ENCODE measurements at places on chromosomes 5 and 9.

GRCh38 chr9:98369896-98370295, 114.4 kb upstream of the TBC1D2 start:
- DNase-seq, result no peak
- no peak overlapping the region for H3K4me3 ChIP-seq
- H3K27ac ChIP-seq, result no peak overlapping the region
- H3K27me3 ChIP-seq, result no peaks in the 10 kb centered on the region
- peaks cover 8% of the 10 kb centered on the region for H3K4me1 ChIP-seq

- no peaks in the 10 kb centered on the region for H3K4me1 ChIP-seq
- no peak overlapping the region for H3K4me3 ChIP-seq
- DNase-seq, result peak; percentile 47
These were observed 98.6 kb upstream of the EQTN start for GRCh38 chr9:27395484-27395921.

- no peak overlapping the region for H3K27ac ChIP-seq
- H3K4me3 ChIP-seq, result no peak overlapping the region
- no peaks in the 10 kb centered on the region for H3K36me3 ChIP-seq
- DNase-seq, result no peak
- H3K4me1 ChIP-seq, result no peaks in the 10 kb centered on the region
- no peaks in the 10 kb centered on the region for H3K27me3 ChIP-seq
These were observed 102.3 kb upstream of the MAP3K1 start for GRCh38 chr5:56712895-56713591.

- no peak for DNase-seq
- no peak overlapping the region for H3K27ac ChIP-seq
- H3K27me3 ChIP-seq, result no peaks in the 10 kb centered on the region
These were observed 14.9 kb downstream of the LARP1 start for GRCh38 chr5:154770111-154770510.

GRCh38 chr5:83540105-83540504, 68.6 kb downstream of the VCAN start:
- no peak overlapping the region for H3K27ac ChIP-seq
- peaks cover 2% of the 10 kb centered on the region for H3K36me3 ChIP-seq
- H3K4me3 ChIP-seq, result no peak overlapping the region

- no peaks in the 10 kb centered on the region for H3K27me3 ChIP-seq
- H3K27ac ChIP-seq, result no peak overlapping the region
- no peaks in the 10 kb centered on the region for H3K4me1 ChIP-seq
- no peak for DNase-seq
These were observed 32.1 kb upstream of the SARDH start for GRCh38 chr9:133770076-133770777.

DNA sequence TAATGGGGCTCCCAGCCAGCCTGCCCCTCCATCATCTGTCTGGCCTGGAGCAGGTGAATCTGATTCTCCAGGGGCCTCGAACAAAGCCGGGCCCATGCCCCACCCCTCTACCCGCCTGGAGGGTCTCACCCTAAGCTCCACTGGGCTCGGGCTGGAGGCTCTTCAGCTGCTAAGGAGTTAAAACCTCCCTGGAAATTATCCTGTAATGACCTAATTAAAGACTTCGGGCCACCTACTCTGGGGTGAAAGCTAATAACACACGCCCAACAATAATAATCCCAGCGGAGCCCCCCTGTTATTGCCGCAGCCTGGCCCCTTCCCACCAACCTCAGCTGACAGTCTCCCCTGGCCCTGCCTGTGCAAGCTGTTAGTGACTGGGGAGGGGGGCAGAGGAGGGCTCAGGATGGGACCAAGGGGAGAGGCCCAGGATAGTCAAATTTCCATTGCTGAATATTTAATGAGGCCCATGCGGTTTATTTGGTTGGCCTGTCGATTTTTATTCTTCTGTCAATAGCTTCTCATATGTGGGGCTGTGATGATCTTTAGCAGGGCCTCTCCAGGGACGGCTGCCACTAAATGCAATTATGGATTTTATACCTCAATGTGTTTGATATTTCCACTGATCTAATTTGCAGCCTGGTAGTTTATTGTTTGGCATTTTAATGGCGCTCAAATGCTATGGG, 25.7 kb downstream of the LMX1B start:
- H3K36me3 ChIP-seq, result no peaks in the 10 kb centered on the region
- H3K4me3 ChIP-seq, result no peak overlapping the region
- DNase-seq, result no peak
- H3K27ac ChIP-seq, result no peak overlapping the region

DNA sequence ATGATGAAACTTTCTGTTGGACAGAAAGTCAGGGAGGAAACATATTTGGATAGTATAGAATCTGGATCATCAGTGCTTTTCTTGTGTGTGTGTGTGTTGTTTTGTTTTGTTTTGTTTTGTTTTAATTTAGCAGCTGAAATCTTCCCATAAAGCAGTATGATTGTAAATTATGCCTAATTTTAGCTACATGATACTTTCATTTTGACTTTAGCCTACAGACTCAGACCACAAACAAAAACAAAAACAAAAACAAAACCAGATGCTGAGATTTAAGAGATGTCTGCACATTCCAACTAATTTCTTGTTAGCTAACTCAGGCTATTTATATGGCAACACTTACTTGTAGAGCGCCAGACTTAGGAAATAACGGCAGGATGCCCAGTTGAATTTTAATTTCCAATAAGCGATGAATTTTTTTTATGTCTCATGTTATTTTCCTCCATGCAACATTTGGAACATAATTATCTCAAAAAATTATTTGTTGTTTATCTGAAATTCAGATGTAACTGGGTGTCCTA, 119.5 kb upstream of the TRPC7 start:
- DNase-seq, result no peak
- H3K4me1 ChIP-seq, result no peaks in the 10 kb centered on the region
- no peak overlapping the region for H3K27ac ChIP-seq
- H3K36me3 ChIP-seq, result no peaks in the 10 kb centered on the region
- H3K4me3 ChIP-seq, result no peak overlapping the region

- H3K4me3 ChIP-seq, result no peak overlapping the region
- H3K36me3 ChIP-seq, result no peaks in the 10 kb centered on the region
- no peak for DNase-seq
- no peaks in the 10 kb centered on the region for H3K4me1 ChIP-seq
- H3K27me3 ChIP-seq, result no peaks in the 10 kb centered on the region
These were observed 44.5 kb upstream of the C5orf47 start for GRCh38 chr5:173944511-173944910.

GRCh38 chr5:1002271-1002546, 6.4 kb upstream of the NKD2 start:
- H3K27ac ChIP-seq, result no peak overlapping the region
- H3K36me3 ChIP-seq, result no peaks in the 10 kb centered on the region
- no peak for DNase-seq
- H3K4me3 ChIP-seq, result no peak overlapping the region
- peaks cover 6% of the 10 kb centered on the region for H3K27me3 ChIP-seq
- no peaks in the 10 kb centered on the region for H3K4me1 ChIP-seq

DNA sequence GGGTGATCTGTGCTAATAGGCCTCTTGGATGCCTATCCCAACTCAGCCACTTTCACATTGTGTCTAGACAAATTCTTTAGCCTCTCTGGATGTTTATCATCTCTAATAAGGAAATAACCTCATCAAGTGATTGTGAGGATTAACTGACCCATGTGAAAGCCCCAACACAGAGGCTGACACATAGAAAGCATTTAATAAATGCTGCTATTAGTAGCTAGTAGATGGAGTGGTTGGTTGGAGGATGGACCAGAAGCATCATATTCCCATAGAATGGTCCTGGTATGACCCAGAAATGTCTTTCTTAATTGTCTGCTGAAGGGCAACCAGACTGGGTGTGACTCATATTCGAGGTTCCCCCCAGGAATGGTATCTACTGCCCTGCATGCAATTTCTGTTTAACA, 124.4 kb downstream of the PIK3R1 start:
- H3K36me3 ChIP-seq, result no peaks in the 10 kb centered on the region
- no peak overlapping the region for H3K4me3 ChIP-seq
- H3K27ac ChIP-seq, result no peak overlapping the region
- no peaks in the 10 kb centered on the region for H3K4me1 ChIP-seq
- H3K27me3 ChIP-seq, result no peaks in the 10 kb centered on the region

DNA sequence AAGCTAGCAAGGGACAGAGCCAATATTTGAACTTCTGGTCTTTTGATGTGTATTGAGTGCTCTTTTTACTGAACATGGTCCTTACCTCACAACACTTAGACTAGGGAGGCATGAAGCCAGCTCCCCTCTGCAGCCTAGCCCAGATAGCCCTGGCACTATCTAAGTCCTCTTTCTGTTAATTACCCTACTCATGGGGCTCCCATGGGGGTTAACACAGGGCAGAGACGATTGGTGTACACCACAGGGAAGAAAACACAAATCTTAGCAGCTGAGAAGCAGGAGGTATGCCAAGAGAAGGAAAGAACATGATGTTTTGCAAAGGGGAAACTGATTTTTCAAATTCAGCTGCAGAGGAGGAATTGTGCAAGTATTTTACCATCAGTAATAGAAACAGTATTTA, 383.8 kb downstream of the TMEM232 start:
- H3K27ac ChIP-seq, result no peak overlapping the region
- DNase-seq, result no peak
- no peaks in the 10 kb centered on the region for H3K4me1 ChIP-seq
- no peaks in the 10 kb centered on the region for H3K27me3 ChIP-seq
- no peak overlapping the region for H3K4me3 ChIP-seq
- H3K36me3 ChIP-seq, result no peaks in the 10 kb centered on the region

GRCh38 chr9:135130207-135130976, 42.9 kb downstream of the OLFM1 start:
- H3K36me3 ChIP-seq, result no peaks in the 10 kb centered on the region
- no peak overlapping the region for H3K4me3 ChIP-seq
- peaks cover 6% of the 10 kb centered on the region for H3K4me1 ChIP-seq
- H3K27me3 ChIP-seq, result no peaks in the 10 kb centered on the region
- DNase-seq, result peak; percentile 54

DNA sequence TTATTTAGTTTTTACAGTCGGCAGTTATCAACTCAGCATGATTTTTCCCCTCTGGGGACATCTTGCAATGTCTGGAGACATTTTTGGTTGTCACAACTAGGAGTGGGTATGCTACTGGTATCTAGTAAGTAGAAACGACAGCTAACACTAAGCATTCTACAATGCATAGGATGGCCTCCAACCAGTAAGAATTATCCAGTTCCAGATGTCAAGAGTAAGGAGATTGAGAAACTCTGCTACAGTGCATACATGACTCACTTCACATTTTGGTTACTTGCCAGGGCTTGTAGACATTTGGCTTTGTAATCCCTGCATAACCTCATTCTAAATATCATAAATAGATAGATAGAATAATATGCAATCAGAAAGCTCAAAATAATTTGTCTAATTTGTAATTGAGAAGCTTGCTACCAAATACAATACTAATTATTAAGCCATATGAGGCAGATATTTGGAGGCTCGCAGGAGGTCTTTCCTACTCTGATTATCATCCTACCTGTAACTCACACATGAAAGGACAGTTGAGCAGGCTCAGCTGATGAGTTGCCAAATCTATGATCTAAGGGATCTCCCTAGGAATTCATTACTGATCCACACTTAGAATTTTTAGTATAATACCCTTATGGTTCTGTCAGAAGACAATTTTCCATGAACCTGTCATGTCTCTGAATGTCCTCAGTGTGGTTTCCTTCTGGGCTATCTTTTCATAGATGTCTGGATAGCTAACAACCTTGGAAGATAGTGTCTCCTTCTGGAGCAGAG, 346.9 kb upstream of the TLE4 start:
- H3K36me3 ChIP-seq, result no peaks in the 10 kb centered on the region
- H3K27ac ChIP-seq, result no peak overlapping the region
- DNase-seq, result no peak
- no peak overlapping the region for H3K4me3 ChIP-seq
- H3K27me3 ChIP-seq, result no peaks in the 10 kb centered on the region
- no peaks in the 10 kb centered on the region for H3K4me1 ChIP-seq

- DNase-seq, result no peak
- peak overlapping the region; percentile 88 for H3K27ac ChIP-seq
- H3K4me1 ChIP-seq, result peaks cover 3% of the 10 kb centered on the region
- peak overlapping the region; percentile 5 for H3K4me3 ChIP-seq
These were observed 654 bp upstream of the TUT7 start for GRCh38 chr9:86354818-86355309.

- H3K27ac ChIP-seq, result no peak overlapping the region
- H3K4me3 ChIP-seq, result no peak overlapping the region
These were observed 387.9 kb upstream of the MEF2C start for GRCh38 chr5:89270901-89271300.

DNA sequence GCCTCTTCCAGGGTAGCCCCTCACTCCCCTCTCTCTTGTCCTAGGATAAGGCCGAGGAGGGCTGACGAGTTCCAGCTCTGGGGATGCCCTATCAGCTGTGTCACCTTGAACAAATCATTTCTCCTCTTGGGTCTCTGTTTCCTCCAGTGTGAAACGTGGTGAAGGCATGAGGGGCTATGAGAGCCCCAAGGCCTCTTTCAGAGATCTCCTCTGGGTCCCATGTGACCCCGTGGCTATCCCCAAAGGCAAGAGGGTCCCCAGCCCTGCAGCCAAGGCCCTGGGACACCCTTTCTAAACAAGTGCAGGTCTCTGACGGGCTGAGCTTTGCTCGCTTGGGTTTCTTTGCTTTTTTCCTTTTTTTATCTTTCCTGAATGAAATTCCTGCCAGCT, 25.5 kb upstream of the SPTLC1 start:
- DNase-seq, result no peak
- H3K27me3 ChIP-seq, result no peaks in the 10 kb centered on the region
- H3K4me3 ChIP-seq, result no peak overlapping the region
- no peak overlapping the region for H3K27ac ChIP-seq
- no peaks in the 10 kb centered on the region for H3K4me1 ChIP-seq

DNA sequence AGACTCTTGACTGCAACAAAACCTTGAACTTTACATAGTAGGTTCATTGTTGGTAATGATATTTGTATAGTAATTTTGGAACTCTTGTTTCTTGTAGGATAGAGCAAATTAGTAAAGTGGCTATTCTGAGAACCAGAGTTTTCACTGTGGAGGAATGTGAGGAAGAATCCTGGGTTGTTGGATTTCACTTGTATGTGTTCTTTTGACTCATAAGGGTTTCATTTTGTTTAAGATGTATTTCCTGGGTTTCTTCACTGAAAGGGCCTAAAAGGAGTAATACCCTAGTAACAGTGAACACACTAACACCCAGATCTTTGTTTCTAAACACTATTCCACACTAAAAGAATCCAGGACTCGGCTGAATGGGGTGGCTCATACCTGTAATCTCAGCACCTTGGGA, 20.1 kb downstream of the TTC1 start:
- H3K36me3 ChIP-seq, result no peaks in the 10 kb centered on the region
- no peak for DNase-seq
- no peak overlapping the region for H3K4me3 ChIP-seq
- no peaks in the 10 kb centered on the region for H3K27me3 ChIP-seq
- no peaks in the 10 kb centered on the region for H3K4me1 ChIP-seq

DNA sequence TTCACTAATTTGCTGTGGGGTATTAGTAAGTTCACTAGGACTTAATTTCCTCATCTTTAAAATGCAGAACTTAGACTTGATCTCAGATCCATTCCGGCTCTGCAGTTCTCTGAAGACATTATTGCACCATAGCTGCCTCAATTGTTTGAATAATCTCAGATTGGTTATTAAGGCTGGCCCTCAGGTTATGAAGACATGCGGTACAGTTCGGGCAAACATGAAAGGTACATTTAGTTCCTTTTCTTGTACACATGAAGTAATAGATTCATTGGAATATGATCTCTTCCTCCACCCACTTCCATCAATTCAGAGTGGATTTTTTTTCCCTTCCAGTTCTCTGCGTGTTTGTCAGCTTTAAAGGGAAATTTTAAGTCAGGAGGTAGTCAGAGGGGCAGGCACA, 28.0 kb downstream of the ATP6V0E1 start:
- H3K27me3 ChIP-seq, result no peaks in the 10 kb centered on the region
- no peak overlapping the region for H3K27ac ChIP-seq
- DNase-seq, result no peak
- H3K4me1 ChIP-seq, result peaks cover 10% of the 10 kb centered on the region

GRCh38 chr5:37664551-37664950, 175.3 kb downstream of the GDNF start:
- H3K27ac ChIP-seq, result no peak overlapping the region
- peaks cover 2% of the 10 kb centered on the region for H3K4me1 ChIP-seq
- no peaks in the 10 kb centered on the region for H3K36me3 ChIP-seq
- DNase-seq, result no peak
- H3K27me3 ChIP-seq, result no peaks in the 10 kb centered on the region
- no peak overlapping the region for H3K4me3 ChIP-seq

Measured in mesendoderm (in vitro differentiated cells).